ENCODE measurements at places on chromosomes 13 and 19.

DNA sequence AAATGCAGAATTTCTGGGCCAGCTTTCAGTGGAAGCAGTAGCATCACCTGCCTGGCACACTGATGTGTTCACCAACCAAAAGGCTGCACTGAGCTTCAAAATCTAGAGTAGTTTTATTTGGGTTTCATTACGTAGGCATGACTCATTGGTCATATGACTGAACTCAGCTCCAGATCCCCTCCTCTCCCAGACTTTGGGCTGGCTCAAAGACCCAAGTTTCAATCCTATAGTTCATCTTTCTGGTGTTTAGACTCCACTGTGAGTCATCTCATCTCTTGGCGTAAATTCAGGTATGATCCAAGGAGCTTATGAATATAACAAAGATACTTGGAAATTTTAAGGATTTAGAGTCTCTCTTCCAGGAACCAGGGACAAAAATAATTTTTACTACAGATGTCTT lies 17.7 kb downstream of the ZMYM5 start:
- no peak for DNase-seq

GRCh38 chr19:11578258-11579142 lies 1.1 kb upstream of the ACP5 start:
- no peak for DNase-seq

DNA sequence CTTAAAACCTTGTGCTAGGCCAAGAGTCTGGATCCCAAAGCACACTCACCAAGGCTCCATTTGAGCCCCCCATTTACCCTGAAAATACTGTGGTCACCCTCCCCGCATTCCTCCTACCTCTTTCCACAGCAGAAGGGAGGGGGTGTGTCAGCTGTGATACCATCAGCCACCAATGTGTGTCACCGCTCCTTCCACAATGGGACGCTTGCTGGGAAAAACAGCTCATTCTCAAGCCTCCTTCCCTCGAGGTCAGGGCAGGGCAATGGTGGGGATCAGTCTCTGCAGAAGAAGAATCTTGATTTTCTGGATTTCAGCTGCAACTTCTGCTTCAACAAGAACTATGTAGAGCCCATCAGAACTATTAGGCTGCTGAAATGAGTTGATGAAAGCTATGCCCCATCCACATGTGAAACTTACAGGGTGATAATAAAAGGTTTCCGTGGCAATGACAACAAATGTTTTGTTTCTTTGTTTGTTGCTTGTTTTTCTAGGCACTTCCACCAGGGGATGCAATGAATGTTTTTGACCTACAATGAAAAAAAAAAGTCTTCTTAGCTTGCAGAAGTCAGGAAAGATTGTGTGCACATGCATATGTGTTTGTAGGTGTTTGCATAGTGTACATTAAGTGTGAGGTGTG lies 26.4 kb upstream of the ZNF507 start:
- DNase-seq, result no peak

DNA sequence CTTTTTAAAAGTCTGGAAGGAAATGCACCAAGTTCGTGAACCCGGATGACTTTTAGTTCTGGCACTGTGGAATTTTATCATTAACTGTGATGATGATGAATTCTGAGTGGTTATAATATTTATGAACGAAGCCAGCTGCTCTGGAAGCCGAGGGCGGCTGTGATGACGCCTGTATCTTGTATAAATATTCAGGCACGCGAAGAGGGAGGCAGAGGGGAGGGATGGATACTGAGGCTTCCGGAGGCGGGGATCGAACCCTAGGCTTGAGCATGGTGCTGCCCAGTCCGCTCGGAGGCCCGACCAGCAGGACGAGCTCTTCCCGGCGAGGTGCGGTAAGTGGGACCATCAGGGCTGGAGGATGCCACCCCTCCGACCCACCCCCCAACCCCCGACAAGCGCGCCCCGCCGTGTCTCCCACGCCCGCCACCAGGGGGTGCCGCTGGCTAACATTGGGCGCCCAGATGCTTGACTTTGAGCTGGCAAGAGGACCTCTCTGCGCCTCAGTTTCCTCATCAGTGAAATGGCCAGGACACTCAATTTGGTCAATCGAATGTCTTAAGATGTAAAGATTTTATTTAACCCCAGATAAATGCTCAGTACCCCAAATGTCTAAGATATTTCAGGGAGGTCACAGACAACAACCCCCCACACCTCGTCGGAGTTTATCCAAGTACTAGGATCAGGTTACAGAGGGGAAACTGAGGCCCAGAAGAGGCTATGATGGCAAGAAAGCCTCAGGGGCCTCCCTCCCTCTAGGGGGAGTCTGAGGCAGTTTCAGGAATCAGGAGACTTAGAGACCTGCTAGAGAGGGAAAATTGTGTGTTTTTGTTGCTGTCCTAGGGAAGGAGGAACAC lies 4.5 kb upstream of the RAB3A start:
- DNase-seq, result no peak

DNA sequence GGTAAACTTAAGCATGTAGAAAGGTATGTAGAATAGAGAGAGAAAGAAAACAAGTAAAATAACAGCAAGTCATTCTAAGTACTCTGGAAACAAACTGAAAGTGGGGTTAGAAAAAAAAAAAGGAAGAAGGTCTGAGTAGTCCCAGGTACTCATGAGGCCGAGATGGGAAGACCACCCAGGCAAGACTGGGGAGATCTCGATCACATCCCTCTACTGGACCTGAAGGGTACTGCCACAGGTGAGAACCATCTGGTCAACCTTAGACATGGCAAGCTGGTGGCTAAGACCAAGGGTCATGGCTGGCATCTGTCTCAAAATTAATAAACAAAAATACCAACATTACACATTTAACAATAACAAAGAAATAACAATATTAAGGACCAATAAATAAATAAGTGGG lies 36.3 kb upstream of the ZNF724 start:
- no peak for DNase-seq
